ENCODE measurements at places on chromosomes 5 and 9.

GRCh38 chr5:156783092-156783491 lies 67.0 kb upstream of the PPP1R2B start:
- DNase-seq, result no peak

GRCh38 chr5:107126341-107126740 lies 544.4 kb downstream of the EFNA5 start:
- DNase-seq, result no peak

DNA sequence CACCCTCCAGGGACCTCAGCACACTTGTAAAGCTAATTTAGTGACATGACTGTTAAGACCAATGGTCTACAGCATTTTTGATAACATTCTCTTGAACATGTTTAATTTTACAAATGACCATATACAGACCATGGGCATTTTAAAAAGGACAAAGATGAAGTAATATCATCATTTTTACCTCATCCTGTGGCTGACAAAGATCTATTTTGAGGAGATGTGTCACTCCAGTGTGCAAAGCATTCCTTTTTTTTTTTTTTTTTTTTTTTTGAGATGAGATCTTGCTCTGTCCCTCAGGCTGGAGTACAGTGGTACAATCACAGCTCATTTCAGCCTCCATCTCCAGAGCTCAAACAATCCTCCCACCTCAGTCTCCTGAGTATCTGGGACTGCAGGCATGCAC lies 118.2 kb upstream of the TBC1D2 start:
- no peak for DNase-seq

DNA sequence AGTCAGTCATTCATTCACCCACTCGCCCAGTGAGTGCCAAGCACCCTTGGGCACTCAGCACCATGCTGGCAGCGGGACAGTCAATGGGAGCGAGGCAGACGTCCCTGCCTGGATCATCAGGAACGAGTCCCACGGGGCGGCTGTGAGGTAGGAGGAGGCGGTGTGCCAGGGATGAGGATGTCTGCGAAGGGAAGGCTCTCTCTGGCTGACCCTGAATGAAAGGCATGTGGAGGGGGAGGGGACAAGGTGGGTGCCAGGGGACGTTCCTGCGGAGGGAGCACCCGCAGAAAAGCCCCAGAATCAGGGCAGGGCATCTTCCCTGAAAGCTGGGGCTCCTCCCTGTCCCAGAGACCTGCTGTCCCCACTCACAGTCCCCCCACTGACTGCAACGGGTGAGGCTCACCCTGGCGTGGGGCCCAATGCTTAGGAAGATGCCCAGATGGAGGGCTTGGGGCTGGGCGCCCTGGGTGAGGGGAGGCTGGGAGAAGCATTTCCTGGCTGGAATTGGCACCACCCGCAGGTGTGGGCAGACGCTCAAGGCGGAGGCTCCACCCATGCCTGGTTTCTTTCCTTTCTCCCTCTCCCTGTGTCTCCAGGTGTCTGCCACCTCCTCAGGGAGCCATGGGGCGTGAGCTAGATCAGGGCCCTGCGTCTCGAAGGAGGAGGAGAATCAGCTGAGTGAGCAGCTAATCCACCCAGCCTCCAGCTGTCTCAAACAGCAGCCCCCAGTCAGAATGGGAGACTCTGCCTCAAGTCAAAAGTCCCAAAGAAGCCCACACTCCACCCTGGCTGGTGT lies 179.0 kb upstream of the PPP1R26 start:
- no peak for DNase-seq

DNA sequence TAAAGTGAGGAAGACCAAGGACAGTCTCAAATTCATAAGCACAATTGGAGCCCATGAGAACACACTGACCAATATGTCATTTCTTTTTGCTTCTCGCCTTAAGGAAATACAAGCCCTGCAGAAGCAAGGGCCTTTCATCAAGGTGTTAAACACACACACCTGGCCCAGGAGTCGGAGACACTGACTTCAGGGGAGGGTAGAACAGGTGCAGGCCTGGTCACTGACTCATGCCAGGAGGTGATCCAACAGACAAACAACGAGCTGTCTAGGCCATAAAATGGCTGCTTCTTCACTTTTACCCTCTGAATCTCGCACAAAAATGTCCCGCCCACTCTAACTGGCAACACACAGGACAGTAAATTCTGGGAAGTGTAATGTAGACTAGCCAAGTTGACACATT lies 62.7 kb downstream of the RGMB start:
- DNase-seq, result no peak

- DNase-seq, result no peak
These were observed 36.4 kb downstream of the PHF2 start for GRCh38 chr9:93612796-93613154.

GRCh38 chr5:74667396-74667795 lies 17.6 kb upstream of the HEXB start:
- DNase-seq, result no peak

DNA sequence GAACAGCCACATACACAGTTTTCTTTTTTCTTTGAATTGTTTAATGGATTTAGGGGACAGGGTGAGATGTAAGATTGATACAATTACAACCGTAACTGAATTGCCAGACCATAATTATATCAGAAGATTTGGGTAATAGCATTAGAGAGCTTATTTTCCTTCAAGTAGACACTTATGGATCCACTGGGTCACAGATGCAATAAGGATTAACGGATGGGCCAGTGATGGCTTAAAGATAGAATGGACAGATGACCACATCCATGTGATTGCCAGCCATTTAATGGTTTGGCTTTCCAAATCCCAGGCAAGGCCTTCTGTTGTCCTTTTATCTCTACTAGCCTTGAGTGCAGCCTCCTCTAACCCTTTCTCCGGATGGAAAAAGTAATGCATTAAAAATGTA lies 94.7 kb upstream of the NUDT12 start:
- no peak for DNase-seq

- DNase-seq, result no peak
These were observed 841.9 kb upstream of the ACO1 start for GRCh38 chr9:31542384-31543055.

All from NCI-H2029 treated with DMSO at 0.1 percent for 48 hours (cell line).